Stimulated activated CD8-positive, alpha-beta memory T cell treated with anti-CD3 and anti-CD28 coated beads, Interleukin-15, amount 100 ng/mL, for 1 hour (primary cell): ENCODE measurements at places on chromosomes 12 and 14.

DNA sequence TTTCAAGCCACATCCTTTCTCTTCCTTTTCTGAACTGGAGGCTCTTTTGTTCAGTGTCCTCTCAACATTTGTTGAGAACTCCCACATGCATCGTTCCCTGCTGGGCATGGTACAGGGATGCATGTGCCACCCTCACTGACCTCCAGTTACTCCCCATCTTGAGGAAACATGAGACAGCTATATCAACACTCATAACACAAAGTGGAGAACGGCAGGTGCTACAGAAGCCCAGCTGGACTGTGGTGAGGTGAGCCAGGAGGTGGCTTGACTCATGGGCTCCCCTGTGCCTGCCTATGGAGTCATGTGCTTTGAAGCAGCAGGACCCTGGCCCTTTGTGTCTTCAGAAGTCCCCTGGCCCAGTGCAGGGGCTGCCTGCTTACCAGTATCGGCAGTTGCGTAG is 9.7 kb downstream of the MYH6 start:
- no peak for DNase-seq

- no peak for DNase-seq
Observed at GRCh38 chr14:104516906-104517305, 62.7 kb upstream of the C14orf180 start.

- no peak for DNase-seq
Observed at GRCh38 chr14:53278602-53279506, 125.7 kb upstream of the DDHD1 start.

GRCh38 chr14:33294419-33294818 is 355.7 kb downstream of the NPAS3 start:
- no peak for DNase-seq

GRCh38 chr14:21880918-21881317 is 207.3 kb upstream of the OR4E1 start:
- DNase-seq: no peak
